AML-193 (cell line): ENCODE measurements at places on chromosomes 6 and 20.

DNA sequence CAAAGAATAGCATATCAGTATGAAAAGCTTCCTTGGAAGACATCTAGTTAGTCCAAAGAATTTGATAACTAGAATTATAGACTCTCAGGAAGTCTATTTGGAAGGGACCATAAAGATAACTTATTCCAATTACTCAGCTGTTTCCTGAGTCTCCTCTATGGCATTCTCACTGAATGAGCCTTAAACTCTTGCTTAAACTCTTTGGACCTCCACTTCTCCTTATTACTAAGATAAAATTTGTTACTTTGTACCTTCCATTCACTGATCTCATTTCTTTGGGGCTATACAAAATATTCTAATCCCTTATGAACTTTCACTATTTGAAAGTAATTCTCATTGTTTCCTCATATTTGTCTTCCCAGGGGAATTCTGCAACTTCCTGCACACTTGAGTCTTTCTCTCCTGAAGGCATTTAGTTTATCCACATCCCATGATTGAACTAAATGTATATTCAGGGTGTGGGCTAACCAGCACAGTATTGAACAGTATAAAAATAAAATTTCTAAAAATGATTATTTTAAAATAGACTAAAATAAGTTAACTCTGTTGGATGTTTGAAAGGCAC is 67.1 kb upstream of the NOTCH4 start:
- no peak for DNase-seq

- no peak for DNase-seq
Measured at GRCh38 chr20:9281803-9282202, 212.9 kb downstream of the PLCB4 start.

DNA sequence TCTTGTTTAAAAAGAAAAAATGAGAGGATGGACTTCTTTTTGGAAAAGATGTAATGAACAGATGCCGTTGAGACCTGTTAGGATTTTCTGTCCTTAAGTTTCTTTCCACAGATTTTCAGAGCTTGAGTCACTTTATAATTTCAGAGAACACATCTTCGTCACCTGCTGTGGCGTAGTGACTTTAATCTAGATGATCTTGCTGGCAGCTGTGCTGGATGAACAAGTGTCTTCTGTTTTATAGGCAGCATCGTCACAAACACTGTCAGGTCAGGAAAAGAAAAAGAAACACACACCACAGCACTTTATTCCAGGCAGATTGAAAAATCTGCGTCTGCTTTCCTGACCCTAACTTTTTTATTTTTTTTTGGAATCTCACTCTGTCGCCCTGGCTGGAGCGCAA is 35.7 kb upstream of the GCNT2 start:
- DNase-seq, result no peak

DNA sequence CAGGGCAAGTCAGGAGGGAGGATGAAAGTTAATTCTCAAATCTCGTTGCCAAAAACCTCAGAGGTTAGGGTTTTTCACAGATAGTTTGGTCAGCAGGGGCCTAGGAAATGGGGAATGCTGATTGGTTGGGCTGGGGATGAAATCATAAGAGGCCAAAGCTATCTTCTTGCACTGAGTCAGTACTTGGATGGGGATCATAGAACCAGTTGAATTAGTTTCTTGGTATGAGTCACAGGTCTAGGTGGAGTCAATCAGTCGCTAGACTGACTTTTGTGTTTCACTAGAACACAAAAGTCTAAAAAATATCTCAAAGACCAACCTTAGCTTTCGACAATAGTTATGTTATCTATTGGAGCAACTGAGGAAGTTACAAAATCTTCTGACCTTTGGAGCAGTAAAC is 368.5 kb downstream of the TBC1D32 start:
- no peak for DNase-seq

DNA sequence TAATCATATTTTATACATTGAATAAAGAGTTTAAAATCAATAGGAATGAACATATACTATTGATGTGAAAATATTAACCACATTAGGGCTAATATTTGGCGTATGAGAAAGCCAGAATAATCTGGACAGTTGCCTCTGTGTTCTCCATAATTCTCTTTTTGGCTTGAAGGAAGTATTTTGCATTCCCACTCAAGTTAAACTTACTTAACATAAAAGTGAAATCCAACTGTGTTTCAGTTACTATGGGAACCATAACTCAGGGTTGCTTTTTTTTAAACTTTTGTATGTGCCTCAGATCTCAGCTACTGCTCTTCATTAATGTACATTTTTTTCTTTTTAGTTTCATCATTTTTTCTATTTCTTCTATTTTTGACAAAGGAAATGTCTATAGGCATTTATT is 479.8 kb downstream of the NKAIN2 start:
- no peak for DNase-seq
